ENCODE measurements at places on chromosomes 6 and 20.
A peak's percentile ranks its signal among the peaks of the same experiment; 100 is the strongest.

DNA sequence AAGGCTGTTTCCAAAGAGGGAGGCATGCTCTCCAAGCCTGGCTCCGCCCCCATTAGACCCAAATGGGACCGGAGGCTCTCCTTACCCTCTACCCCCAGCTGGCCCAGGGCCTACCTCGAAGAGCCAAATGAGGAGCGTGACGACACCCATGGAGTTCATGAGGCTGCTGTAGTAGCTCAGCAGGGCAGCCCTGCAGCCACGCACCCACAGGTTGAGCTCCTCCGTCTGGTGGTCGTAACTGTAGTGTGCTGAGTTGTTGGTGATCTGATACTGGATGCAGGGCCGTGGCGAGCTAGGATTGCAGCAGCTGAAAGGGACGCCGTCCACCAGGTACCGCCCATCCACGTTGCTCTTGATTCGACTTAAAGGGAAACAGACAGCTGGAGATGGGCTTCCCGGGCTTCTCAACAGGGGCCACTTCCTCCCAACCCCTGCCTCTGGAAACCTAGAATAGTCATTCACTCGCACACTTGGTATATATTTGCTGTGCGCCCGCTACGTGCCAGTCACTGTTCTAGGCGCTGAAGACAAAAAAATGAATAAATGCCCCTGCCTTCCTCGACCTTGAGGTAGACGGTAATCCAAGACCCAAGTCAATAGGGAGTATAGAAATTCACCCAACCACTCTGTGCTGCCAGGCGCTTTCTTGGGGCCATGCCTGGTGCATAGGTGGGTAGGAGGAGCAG lies 18.0 kb downstream of the PRPH2 start:
- no peak for DNase-seq

GRCh38 chr6:94130478-94130877 lies 711.1 kb upstream of the EPHA7 start:
- peak; percentile 3 for DNase-seq

DNA sequence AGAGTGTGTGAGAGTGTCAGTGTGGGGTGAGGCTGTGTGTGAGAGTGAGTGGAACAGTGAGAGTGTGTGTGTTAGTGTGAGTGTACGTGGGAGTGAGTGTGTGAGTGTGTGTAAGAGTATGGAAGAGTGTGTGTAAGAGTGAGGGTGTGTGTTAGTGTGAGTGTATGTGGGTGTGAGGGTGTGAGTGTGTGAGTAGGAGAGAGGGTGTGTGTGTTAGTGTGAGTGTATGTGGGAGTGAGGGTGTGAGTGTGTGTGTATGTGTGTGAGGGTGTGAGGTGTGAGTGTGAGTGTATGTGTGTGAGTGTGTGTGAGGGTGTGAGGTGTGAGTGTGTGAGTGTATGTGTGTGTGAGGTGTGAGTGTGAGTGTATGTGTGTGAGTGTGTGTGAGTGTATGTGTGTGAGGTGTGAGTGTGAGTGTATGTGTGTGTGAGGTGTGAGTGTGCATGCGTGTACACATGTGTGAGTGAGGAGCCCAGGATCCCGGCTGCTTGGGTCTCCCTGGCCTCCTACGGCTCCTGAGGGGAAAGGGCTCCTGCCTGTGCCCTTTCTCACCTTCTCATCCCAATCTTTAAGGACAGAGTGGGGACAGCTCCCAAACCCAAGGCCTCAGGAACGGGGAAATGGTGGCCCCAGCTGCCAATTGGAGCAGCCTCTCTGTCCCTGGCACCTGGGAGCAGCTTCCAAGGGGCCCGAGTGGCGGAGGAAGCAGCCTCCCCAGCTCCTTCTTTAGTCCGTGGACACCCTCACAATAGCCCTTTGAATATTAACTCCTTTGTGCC lies 100.2 kb downstream of the PSMB1 start:
- no peak for DNase-seq

DNA sequence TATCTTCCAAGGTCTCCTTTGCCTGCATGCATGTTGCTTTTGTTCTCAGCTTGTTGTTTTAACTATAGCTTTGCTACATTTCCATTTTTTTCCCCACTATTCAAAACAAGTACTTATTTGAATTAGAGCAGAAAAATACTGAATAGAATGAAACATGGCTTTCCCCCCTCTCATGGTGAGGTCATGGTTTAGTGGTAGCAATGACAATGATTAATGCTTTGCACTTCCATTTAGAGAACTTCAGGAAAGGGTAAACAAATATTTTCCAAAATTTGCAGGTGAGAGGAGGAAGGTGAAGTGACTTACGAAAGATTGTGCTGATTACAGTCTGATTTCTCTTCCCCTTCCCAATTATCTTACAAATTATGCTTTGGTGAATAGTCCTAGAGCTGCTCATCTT lies 47.8 kb upstream of the TRAF3IP2 start:
- DNase-seq: no peak

- DNase-seq: peak; percentile 93
Measured at GRCh38 chr6:64520050-64520449, 884.4 kb downstream of the PHF3 start.

- no peak for DNase-seq
Measured at GRCh38 chr20:41011551-41012067, 17.0 kb upstream of the TOP1 start.

DNA sequence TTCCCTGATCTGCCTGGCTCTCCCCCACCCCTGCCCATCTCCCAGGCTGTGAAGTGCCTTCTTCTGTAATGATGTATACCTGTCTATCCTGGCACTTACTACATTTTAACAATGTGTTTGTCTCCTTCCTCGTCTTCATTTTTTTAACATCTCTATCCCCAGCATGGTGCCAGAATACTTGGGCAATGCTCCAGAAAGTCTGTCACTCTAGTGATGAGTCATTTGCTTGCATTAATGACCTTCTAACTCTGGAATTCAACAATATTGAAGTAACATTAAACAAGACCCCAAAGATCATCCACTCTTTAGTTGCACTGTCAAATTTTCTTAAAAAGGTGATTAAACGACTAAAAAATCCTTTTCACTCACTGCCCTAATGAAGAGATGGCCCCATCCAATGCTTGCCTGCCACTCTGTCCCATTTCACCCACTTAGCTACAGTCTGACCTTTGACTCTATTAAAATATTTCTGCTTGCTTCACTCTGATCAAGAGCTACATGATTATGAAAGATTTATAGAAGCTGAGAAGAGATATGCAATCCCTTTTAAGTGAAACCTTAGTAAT lies 7.7 kb upstream of the KLHL31 start:
- peak; percentile 58 for DNase-seq

- no peak for DNase-seq
Measured at GRCh38 chr6:73371984-73372383, 2.3 kb upstream of the OOEP start.

- no peak for DNase-seq
Measured at GRCh38 chr6:134585517-134585873, 267.6 kb upstream of the SGK1 start.

GRCh38 chr6:134106702-134107101 lies 54.3 kb upstream of the SLC2A12 start:
- no peak for DNase-seq

DNA sequence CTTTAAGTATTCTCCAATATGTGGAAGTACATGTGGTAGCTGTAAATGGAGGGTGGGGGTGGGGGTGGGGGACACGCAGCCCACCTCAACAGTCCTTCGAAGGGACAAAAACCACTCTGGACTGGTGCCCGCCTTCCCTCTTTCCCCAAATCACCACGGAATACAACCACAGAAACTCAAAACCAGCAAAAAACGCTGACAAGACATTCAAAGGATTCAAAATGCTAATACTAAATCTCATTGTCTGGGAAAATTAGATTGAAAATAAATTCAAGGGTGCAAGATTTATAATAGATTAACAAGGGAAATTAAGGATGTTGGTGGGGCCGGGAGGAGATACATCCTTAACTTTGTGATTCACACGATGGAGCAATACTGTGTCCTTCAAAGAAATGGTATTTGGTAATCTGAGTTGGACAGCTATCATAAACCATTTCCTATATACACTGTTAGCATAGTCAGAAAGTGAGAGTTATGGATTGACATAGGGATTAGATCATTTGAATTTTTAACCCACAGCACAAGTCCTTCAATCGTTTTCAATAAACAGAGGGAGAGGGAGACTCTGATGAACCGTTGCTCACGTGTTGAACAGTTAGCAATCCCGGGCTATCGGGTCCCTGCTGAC lies 766 bp upstream of the TBC1D22B start:
- DNase-seq: no peak

- no peak for DNase-seq
Measured at GRCh38 chr20:63544958-63545516, 2.5 kb downstream of the SRMS start.

DNA sequence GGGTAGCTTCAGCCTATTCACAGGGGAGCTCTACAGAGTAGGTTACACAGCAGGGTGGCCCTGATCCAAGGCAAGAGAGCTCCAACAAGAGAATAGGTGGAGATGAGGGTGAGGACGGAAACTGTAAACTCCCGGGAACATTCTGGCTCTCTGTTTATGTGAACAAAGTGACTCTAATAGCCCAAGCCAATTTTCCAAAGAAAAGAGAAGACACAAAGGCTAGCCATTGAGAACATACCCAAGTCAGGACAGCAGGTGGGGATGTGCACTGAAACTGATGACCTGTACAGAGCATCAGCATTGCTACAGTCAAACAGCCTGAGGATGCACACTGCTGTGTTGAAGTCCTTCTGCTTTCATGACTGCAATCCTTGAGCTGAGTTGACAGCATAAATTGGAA lies 136.0 kb upstream of the TOP1 start:
- DNase-seq: no peak

DNA sequence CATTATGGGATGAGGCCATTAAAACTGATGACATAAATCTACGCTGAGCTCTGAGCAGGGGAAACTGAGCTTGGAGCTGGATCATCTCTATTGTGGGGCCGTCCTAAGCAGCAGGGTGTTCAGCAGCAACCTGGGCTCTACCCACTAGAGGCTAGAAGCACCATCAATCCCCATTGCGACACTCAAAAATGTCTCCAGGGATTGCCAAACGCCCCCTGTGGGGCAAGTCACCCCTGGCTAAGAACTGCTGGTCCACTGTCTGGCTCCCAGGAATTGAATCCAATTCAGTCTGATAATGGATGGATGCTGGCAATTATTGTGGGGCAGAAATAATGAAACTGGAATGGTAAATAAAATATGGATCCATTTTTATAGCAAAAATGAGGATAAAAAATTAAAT lies 38.2 kb downstream of the PMEPA1 start:
- no peak for DNase-seq

- DNase-seq: no peak
Measured at GRCh38 chr6:51738614-51739013, 348.8 kb downstream of the PKHD1 start.

- peak; percentile 98 for DNase-seq
Measured at GRCh38 chr6:158488065-158488464, 71.8 kb upstream of the TMEM181 start.

- no peak for DNase-seq
Measured at GRCh38 chr6:8481727-8482126, 46.4 kb upstream of the SLC35B3 start.

GRCh38 chr6:6629402-6629801 lies 40.9 kb downstream of the LY86 start:
- peak; percentile 7 for DNase-seq

GRCh38 chr6:2958776-2959175 lies 12.6 kb downstream of the SERPINB6 start:
- no peak for DNase-seq

DNA sequence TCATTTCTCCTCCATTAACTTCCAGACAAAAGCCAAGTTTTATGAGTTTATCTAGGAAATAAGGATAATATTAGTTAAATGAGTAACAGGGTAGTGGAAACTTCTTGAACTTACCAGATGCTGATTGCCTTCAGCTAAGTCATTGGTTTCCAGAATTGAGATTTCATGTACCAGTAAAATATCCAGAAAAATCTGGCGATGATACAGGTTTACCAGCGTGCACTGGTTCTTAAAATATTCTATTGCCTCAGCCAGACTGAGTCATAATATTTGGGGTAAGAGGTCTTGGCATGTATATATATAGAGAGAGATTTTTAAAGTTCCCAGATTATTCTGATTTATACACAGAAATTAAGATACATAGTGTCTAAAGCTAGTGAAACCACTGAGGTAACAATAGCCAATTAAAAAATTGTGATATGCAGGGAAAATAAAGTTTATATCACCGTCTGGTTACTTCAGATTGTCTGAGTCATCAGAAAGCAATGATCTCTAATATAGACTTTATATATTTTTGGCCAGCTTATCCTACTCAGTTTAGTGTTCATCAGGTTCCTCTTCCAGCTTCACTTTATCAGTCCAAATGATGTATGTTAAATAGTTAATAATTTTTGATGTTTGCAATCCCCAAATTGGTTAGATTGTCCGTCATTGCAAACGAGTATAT lies 39.5 kb upstream of the SDHAF4 start:
- DNase-seq: no peak

GRCh38 chr20:23629017-23629541 lies 8.7 kb downstream of the CST3 start:
- peak; percentile 77 for DNase-seq

DNA sequence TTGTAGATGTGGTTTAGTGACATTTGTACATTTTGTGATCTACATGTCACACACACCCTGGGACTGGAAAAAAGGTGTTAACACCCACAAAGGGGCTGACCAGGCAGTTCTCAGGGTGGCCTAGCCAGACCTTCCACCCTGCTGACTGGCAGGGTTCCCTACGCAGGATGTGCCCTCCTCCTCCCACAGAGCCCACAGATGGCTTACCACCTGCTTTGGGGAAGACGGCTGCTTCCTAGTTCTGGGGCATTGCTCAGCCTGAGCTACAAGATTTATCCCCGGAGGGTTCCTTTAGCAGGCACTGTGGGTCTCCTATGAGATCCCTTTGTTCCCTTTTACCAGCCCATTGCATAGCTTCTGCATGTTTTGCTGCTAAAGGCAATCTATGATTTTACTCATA lies 35.1 kb downstream of the SNAP25 start:
- DNase-seq: no peak

DNA sequence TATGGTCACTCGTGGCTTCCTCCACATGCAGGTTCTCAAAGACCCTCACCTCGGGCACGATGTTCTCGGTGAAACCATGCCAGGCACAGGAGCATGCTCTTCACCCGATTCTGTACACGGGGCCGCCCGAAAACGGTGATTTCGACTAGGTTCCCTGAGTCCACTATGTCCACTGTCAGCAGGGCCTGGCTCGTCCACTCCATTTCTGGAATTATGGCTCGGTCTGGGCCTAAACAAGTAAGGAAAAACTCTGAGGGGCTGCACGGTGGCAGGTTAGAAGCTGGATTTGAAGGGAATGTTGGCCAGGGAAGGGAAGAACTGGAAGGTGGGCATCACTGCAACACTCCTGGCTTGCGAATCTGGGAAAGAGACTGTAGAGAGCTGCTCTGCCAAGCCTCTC lies 540 bp downstream of the OOEP start:
- no peak for DNase-seq

DNA sequence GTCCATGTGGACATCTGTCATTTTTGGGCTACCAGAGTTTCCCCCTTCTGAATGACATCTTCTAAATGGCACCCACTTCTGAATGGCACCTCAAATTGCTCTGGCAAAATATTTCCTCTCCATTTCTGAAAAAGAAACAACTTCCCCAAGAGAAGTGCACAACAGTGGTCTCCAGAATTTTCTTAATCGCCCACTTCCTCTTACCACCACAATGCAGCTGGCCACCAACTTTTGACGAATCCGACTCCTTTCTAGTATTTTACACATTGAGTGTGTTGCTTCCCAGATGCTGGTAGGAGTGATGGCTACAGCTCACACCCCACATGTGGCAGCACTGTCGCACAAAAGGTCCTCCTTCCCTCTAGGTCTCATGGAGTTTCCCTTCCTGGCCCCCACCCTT lies 216.1 kb downstream of the FOXA2 start:
- no peak for DNase-seq

GRCh38 chr6:125962900-125963497 lies 6.4 kb downstream of the HINT3 start:
- DNase-seq: no peak

- DNase-seq: no peak
Measured at GRCh38 chr6:83006270-83006905, 59.3 kb downstream of the UBE3D start.

- no peak for DNase-seq
Measured at GRCh38 chr6:39327507-39327906, 5.0 kb upstream of the KCNK16 start.

All from retinal pigment epithelial cell (primary cell).